Posterior cingulate gyrus (tissue), 11 donors: ENCODE measurements at places on chromosomes 3 and 15.

GRCh38 chr3:153144779-153145178 lies 17.2 kb upstream of the RAP2B start:
- DNase-seq = no peak

DNA sequence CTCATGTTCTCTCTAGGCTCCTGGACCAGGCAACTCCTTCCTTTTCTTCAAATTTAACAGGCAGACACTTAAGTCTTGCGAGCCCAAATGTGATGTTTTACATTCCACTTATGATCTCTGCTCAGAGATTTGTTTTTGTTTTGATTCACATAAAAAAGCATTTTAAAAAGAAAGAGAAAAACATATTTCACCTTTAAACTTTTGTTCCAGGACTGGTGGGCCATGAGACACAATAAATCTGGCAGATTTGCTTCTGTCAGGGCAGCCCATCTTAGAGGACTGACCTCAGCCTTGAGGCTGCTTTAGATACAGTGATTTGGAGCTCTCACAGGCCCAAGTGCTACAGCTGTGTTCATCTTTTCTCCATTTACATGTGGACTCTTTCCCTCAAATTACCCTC lies 52.0 kb downstream of the CMSS1 start:
- DNase-seq = no peak

- DNase-seq = no peak
These were observed 128.4 kb upstream of the RAD18 start for GRCh38 chr3:9091486-9092235.

DNA sequence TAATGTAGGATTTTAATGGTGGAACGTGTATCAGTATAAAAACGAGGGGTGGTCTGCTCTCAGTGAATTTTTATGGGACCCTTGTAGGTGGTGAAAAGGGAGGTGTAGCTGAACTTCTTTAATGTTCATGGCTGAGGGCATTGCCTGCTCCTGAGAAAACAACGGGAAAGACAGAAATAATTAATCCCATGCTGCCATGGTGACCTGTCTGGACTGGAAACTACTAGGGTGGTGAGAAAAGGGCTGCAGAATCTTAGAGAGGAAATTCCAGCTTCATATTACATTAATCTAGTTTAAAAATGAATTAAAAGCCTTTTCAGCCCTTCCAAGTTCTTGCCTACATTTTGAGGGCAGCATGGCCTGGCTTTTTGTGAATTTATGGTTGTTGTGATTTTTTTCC lies 47.6 kb downstream of the ZBTB38 start:
- no peak for DNase-seq

DNA sequence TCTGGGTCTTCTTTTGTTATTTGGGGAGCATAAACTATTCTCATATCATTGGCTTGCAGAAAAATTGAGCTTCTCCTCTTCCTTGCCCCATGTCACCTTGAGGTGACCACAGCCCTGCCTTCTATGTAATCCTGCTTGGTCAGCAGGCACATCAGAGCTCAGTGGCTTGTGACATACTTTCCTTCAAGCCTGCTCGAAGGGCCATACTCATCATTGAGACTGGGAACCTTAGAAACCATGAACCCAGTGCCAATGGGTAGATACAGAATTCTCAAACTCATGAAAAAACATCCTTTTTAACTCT lies 3.7 kb upstream of the CCR2 start:
- no peak for DNase-seq

- DNase-seq = no peak
These were observed 140.5 kb downstream of the SEMA6D start for GRCh38 chr15:47857776-47858167.

DNA sequence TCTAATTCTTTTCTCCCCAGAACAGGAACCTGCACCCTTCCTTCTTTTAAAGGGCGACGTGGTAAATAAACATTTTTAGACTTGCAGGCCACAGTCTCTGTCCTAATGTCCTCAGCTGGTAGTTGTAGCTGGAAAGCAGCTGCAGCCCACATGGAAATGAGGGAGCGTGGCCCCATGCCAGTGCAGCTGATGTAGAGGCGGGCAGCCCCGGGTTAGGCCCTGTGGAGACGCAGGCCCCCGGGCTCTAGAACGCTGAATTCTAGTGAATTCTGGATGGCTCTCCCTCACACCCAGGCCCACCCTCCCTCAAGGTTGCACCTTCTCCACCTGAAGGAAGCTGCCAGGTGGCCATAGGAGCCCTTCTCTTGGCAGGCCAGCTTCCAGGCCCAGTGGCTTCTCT lies 52.3 kb downstream of the PGPEP1L start:
- peak; percentile 94 for DNase-seq

GRCh38 chr15:40069178-40070165 lies 30.5 kb upstream of the SRP14 start:
- peak; percentile 93 for DNase-seq

DNA sequence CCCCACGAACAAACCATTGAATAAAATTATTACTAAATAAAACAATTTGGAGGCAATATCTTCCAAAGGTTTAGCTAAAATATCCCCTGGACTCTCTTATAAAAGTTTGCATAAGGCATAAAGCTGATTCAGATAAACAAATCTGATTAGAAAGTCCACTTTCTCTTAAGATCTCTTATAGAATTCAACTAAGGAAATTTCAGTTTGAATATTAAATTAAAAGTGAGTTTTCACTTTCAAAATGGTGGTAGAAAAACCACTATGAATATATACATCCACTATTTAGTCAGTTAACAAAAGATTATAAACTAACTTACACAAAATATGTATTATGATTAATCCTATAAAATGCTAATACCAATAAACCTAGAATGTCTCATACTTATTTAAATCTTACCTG lies 424.9 kb downstream of the MECOM start:
- DNase-seq = no peak

GRCh38 chr15:35562641-35563040 lies 16.7 kb upstream of the DPH6 start:
- DNase-seq = no peak

DNA sequence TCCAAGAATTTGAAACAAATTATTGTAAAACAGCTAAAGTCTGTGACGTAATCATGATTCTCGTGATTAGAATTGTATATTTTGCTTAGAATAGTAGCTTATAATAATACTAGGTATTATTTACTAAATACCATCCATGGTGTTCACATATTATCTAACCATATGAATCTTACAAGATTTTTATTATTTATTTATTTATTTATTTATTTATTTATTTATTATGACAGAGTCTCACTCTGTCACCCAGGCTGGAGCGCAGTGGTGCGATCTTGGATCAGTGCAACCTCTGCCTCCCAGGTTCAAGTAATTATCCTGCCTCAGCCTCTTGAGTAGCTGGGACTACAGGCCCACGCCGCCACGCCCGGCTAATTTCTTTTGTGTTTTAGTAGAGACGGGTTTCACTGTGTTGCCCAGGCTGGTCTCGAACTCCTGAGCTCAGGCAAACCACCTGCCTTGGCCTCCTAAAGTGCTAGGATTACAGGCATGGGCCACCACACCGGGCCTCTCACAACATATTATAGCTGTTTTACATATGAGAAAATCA lies 173.5 kb downstream of the EPHA3 start:
- DNase-seq = no peak
